MCF 10A (cell line): ENCODE measurements at places on chromosomes 12 and 14.

DNA sequence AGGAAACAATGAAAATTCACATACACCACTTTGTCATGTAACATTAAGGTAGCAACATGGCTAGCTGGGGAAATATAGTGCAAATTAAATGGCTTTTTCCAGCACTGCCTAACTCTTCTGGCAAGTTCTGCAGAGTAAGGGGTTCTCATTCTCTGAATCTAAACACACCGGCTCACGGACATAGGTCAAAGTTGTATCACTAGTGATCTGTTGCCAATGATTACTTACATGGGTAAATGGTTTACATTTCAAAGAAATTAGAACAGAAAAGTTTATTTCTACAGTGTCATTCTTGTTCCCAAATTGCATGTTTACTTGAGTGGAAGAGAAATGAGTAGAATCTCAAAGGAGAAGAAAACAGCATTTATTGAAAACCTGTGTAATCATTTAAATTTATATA is 381.9 kb downstream of the PRKD1 start:
- peaks cover 44% of the 10 kb centered on the region for H3K27me3 ChIP-seq
- H3K4me1 ChIP-seq, result no peaks in the 10 kb centered on the region
- no peaks in the 10 kb centered on the region for H3K36me3 ChIP-seq
- no peak for DNase-seq
- no peak overlapping the region for H3K27ac ChIP-seq

DNA sequence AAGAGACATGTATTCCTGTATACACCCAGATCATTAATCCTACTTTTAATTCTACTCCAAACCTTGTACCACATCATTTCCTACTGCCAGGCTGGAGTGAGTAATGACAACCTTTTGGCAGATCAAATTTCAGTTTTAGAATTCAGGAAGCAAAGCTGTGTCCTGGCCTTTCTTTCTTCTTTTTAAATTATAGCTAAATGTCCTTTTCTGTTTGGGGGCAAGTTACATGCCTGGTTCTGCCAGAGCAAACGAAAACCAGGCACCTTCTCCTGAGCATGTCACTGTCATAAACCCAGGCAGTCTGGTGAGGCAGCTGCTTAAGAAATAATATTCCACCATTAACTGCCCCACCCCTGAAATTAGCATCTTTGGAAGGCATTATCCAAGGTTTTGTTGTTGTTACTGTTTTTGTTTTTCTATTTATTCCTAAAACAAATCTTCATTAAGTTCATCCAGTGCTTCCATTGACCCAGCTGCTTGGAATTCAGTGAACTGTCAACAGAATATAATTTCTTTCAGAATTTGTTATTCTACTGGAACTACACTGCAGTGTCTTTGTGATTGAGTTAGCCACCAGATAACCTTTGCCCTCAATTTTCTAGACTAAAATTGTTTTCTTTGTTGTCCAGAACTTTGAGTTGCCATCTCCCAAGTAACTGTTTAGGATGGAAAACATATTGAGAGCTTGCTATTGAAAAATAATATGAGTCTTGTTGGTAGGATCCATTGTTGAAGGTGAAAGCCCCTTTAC is 33.2 kb downstream of the SAMD4A start:
- DNase-seq, result peak; percentile 32
- H3K4me1 ChIP-seq, result peaks cover 35% of the 10 kb centered on the region
- peak overlapping the region; percentile 13 for H3K27ac ChIP-seq
- H3K36me3 ChIP-seq, result peaks cover 8% of the 10 kb centered on the region
- no peak overlapping the region for H3K4me3 ChIP-seq

DNA sequence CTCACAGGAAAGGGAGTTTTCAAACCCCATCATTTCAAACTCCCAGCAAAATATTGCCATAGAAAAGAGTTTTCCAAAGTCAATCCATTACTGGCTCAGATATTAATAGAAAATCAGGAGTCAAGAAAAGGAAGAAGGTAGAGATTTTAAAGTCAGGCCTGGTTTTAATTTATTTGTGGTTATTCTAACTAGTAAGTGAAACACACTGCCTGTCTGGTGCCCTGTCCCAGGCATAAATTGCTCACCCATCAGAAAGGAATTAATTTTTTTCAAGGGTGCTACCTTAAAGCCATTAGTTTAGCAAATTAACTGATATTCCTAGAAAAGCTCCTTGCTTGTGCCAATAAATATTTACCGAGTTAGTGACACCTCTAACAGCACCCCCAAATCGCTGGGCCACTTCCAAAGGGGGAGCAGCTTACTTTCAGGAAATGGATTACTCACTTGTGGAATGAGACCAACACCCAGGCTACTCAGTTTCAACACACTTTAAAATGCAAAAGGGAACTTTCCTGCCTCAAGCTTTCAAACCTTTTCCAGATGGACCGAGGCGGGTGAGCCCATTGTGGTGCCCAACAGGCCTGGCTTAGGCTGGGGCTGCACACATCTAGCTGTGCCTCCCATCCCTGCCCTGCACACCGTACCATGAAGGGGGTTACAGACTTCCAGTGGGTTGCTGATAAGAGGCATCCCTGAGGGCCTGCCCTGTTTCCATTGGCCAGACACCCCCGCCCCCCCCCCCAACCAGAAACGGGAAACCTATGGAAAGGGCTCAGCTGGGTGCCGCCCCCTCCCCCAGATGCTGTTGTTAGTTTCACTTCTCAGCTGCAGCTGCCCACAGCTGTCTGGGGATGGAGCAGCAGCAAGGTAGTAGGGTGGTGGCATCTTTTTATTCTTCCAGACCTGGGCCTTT is 117.2 kb downstream of the SAMD4A start:
- H3K4me1 ChIP-seq, result peaks cover 55% of the 10 kb centered on the region
- H3K4me3 ChIP-seq, result peak overlapping the region; percentile 36
- no peaks in the 10 kb centered on the region for H3K27me3 ChIP-seq
- H3K36me3 ChIP-seq, result no peaks in the 10 kb centered on the region

- H3K4me1 ChIP-seq, result peaks cover 21% of the 10 kb centered on the region
- H3K4me3 ChIP-seq, result no peak overlapping the region
- DNase-seq, result peak; percentile 36
- H3K27ac ChIP-seq, result peak overlapping the region; percentile 35
Measured at GRCh38 chr12:114167431-114167830, 201.3 kb upstream of the RBM19 start.

DNA sequence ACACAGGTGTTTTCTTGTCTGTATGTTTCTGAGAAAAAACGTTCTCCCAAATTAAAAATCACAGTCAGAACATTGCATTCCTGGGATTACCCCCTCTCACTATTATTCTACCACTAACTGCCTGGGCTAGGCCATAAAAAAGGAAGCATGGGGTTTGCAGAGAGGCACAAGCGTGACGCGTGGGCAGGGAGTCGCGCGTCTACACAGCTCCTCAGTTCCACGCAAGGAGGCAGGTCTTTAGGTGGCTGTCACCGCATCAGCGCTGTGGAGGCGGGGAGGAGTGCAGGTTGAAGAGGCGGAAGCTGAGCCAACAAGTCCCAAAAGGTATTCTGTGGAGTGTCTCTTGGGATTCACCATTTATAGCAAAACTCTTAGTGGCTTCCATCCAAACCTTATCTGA is 109.9 kb downstream of the RIMBP2 start:
- no peak for DNase-seq
- no peaks in the 10 kb centered on the region for H3K36me3 ChIP-seq
- no peaks in the 10 kb centered on the region for H3K4me1 ChIP-seq
- no peak overlapping the region for H3K27ac ChIP-seq
- H3K4me3 ChIP-seq, result no peak overlapping the region

- H3K27ac ChIP-seq, result peak overlapping the region; percentile 91
- peaks cover 30% of the 10 kb centered on the region for H3K4me1 ChIP-seq
- no peak for DNase-seq
- no peaks in the 10 kb centered on the region for H3K27me3 ChIP-seq
- peak overlapping the region; percentile 10 for H3K4me3 ChIP-seq
Measured at GRCh38 chr12:29726741-29727348, 56.9 kb downstream of the TMTC1 start.

GRCh38 chr14:61406675-61407074 is 85.3 kb downstream of the PRKCH start:
- H3K27me3 ChIP-seq, result no peaks in the 10 kb centered on the region
- no peaks in the 10 kb centered on the region for H3K36me3 ChIP-seq
- H3K27ac ChIP-seq, result no peak overlapping the region
- no peak for DNase-seq
- H3K4me3 ChIP-seq, result no peak overlapping the region

DNA sequence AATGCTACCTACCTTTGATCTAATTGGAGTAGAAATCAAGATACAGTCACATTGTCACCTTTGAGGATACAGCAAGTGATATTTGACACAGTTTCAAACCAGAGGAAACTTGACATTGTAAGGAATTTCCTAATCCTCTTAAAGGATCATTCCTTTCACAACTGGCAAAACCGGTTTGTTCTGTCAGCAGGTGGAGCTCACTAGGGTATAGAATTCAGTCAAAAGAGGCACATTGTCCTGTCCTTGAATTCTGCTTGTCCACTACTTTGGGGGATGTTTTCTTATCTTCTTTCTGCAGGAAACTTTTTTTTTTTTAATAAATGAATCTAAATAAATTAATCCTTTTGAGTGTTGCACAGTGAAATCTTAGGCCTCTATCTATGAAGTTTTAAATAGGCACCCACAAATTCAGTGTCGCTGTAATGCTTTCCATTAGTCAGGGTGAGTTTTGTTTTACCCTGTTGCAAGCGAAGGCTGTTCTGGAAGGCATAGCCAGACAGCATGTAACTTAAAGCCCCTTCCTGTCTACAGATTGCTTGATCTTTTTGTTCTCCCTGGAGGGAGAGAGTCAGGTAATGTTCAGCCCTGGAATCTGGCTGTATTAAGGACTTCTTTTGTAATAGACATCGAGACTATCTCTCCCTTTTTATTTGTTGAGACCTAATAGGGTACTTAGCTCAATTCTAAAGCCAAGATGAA is 285.0 kb upstream of the RGS6 start:
- H3K27ac ChIP-seq, result no peak overlapping the region
- H3K4me1 ChIP-seq, result no peaks in the 10 kb centered on the region
- H3K4me3 ChIP-seq, result no peak overlapping the region
- no peaks in the 10 kb centered on the region for H3K27me3 ChIP-seq

DNA sequence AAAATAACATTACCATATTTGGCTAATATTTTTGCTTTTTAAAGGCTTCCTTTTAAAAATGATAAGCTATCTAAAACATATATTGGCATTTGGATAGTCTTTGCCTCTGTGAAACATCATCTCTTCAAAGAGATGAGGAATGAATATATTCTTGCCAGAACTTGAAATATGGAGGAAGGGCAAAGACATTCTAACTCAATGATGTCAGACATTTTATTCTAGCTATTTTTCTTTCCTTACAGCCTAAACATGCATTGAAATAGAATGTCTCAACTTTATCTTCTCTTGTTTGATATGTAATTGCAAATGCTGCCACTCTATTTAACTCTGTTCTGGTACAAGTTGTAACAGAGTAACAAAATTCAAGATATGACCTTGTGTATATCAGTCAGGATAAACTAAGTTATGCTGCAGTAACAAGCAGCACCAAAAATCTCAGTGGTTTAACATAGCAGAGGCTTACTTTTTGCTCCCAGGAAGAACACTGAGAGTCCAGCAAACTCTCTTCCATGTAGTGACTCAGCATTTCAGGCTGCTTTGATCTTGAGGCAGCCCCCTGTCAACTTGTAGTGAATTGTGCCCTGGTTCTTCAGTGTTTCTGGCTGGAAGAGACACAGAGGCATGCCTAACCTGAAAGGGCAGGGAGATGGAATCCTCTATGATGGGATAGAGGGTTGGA is 11.0 kb downstream of the IRAK3 start:
- H3K4me1 ChIP-seq, result no peaks in the 10 kb centered on the region
- H3K4me3 ChIP-seq, result no peak overlapping the region
- no peak overlapping the region for H3K27ac ChIP-seq
- no peak for DNase-seq
- peaks cover 58% of the 10 kb centered on the region for H3K27me3 ChIP-seq

GRCh38 chr12:19517583-19517982 is 78.3 kb downstream of the AEBP2 start:
- no peak overlapping the region for H3K4me3 ChIP-seq
- H3K27me3 ChIP-seq, result no peaks in the 10 kb centered on the region
- no peak overlapping the region for H3K27ac ChIP-seq
- DNase-seq, result no peak
- peaks cover 41% of the 10 kb centered on the region for H3K36me3 ChIP-seq

DNA sequence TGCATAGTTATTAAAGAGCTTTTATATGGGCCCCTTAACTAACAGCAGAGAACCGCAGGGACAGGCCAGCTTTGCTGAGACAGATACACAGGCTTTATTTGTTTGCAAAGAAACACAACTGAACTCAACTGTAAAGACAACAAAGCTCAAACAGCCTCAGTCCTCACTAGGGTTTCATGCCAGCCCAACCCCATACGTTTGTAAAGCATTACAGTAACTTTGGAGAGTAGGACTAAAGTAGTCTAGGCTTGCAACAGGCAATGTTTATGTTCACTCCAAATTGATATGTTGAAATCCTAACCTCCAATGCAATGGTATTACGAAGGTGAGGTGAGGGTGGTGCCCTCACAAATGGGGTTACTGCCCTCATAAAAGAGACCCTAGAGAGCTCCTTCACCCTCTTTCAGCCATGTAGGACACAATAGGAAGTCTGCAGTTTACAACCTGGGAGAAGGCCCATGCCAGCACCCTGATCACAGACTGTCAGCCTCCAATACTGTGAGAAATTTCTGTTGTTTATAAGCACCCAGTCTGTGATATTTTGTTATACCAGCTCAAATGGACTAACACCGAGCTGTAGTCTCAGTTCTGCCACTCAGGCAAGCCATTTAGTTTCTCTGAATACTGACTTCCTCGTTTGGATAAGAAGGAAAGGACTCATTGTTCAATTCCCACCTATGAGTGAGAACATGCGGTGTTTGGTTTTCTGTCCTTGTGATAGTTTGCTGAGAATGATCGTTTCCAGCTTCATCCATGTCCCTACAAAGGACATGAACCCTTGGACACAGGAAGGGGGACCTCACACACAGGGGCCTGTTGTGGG is 35.2 kb downstream of the PPM1H start:
- H3K27ac ChIP-seq, result no peak overlapping the region
- peaks cover 2% of the 10 kb centered on the region for H3K27me3 ChIP-seq
- no peaks in the 10 kb centered on the region for H3K36me3 ChIP-seq
- H3K4me3 ChIP-seq, result no peak overlapping the region

DNA sequence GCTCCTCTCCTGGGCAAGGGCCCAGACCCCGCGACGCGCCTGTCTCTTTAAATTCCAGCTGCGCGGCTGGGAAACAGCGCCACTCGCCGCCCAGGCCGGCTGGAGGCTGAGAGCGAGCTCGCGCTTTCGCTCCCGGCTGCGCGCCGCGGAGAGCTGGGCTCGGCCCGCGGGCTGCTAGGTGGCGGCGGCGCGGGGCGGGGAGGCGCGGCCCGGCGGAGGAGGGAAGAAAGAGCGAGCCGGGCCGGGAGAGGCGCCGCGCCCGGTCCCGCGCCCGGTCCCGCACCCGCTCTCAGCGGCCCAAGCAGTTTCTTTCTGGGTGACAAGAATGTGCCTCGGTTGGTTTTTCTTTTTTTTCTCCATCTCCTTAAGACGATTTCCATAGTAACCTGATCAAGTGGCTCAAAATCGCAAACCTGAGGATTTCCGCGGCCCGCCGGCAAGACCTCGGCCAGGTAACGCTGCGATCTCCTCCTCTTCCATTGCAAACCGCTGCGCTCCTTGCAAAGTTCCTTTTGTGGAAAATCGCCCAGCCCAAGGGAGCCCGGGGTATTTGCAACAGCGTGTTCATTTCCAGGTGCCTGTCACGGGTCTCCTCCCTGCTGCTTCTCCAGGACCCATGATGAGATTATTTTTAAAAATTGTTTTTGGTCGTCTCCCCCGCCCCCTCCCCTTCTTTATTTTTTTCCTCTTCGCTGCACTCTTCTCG is 259.5 kb upstream of the E2F7 start:
- H3K4me1 ChIP-seq, result peaks cover 14% of the 10 kb centered on the region
- peak; percentile 75 for DNase-seq
- peaks cover 6% of the 10 kb centered on the region for H3K36me3 ChIP-seq
- H3K27me3 ChIP-seq, result peaks cover 13% of the 10 kb centered on the region
- peak overlapping the region; percentile 91 for H3K4me3 ChIP-seq

GRCh38 chr12:78916845-78917480 is 52.4 kb downstream of the SYT1 start:
- no peak overlapping the region for H3K27ac ChIP-seq
- peaks cover 7% of the 10 kb centered on the region for H3K4me1 ChIP-seq
- no peaks in the 10 kb centered on the region for H3K36me3 ChIP-seq
- no peaks in the 10 kb centered on the region for H3K27me3 ChIP-seq
- no peak overlapping the region for H3K4me3 ChIP-seq
